Muscle of leg (tissue), 16 donors: ENCODE measurements at places on chromosomes 5 and 9. TPM values are rescaled to one million over a fixed set of nuclear protein-coding genes. Genes with fewer than 3 reads are reported as not detected.

DNA sequence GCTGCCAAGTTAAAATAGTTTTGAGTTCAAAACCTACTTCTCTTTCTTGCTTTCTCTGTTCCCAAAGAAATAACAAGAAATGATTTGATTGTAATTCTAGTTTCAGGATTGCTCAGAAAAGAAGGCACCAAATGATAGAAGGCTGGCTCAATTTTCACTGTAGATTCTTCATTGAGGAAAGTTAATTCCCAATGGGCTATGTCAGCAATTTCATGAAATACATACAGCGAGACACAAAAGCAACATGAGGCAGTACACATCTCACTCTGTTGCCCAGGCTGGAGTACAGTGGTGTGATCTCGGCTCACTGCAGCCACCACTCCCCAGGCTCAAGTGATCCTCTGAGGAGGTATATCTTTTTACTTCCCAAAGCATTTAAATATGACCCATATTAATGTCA lies 1659.9 kb upstream of the C9orf72 start:
- no peak for DNase-seq
- no peak overlapping the region for H3K27ac ChIP-seq
- no peaks in the 10 kb centered on the region for H3K27me3 ChIP-seq

DNA sequence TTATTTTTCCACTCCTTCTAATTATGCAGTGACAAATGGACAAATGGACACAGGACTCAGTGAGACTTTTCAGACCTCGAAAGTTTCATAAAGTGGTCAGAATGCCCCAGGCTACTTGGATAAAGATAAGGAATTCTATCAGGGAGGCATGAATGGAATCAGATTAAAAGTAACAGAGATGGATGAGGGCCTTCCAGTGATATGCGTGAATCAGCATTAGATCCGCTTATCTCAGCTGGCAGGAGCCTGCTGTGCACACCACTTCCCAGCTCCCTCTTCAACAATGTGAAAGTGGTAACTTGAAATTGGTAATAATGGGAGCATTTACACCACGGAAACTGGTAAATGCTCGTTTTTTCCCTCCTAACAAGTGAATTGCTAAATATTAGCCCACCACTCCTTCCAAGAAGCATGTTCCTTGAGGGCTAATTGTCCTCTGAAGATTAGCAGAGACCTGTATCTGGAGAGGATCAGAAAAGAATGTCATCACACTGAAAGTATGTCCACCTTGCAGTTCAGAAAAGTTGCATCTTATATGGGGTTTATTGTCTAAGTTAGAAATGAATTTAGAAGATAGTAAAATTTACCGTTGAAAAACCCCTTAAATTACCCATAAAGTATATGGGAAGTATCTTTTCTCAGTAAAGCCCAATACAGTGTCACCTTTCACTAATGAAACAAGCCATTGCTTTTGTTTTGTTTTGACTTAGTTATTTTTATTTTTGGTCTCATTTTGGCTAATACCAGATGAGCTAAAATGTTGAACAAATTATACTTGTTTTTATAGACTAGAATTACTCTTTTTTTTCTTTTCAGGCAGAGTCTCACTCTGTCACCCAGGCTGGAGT lies 125.3 kb downstream of the DPYSL3 start:
- no peaks in the 10 kb centered on the region for H3K27me3 ChIP-seq
- H3K36me3 ChIP-seq = no peaks in the 10 kb centered on the region
- no peak overlapping the region for H3K27ac ChIP-seq
- H3K4me3 ChIP-seq = no peak overlapping the region
- no peaks in the 10 kb centered on the region for H3K4me1 ChIP-seq
- DNase-seq = no peak

Gene MINAR2
- 0.09 TPM for total RNA-seq

GRCh38 chr5:143879646-143880045 lies 67.7 kb downstream of the HMHB1 start:
- no peak overlapping the region for H3K4me3 ChIP-seq
- H3K27ac ChIP-seq = no peak overlapping the region

- DNase-seq = no peak
- no peak overlapping the region for H3K4me3 ChIP-seq
- H3K27me3 ChIP-seq = no peaks in the 10 kb centered on the region
- no peaks in the 10 kb centered on the region for H3K4me1 ChIP-seq
- no peaks in the 10 kb centered on the region for H3K36me3 ChIP-seq
- H3K27ac ChIP-seq = no peak overlapping the region
Measured at GRCh38 chr5:52950686-52951085, 38.5 kb upstream of the ITGA2 start.

Gene UBE2QL1
- total RNA-seq = 0.58 TPM

- no peak overlapping the region for H3K4me3 ChIP-seq
- no peak for DNase-seq
- H3K27ac ChIP-seq = no peak overlapping the region
- peaks cover 4% of the 10 kb centered on the region for H3K4me1 ChIP-seq
- peaks cover 5% of the 10 kb centered on the region for H3K36me3 ChIP-seq
- no peaks in the 10 kb centered on the region for H3K27me3 ChIP-seq
Measured at GRCh38 chr9:81627481-81627880, 61.9 kb downstream of the TLE1 start.

- peaks cover 4% of the 10 kb centered on the region for H3K36me3 ChIP-seq
- peaks cover 12% of the 10 kb centered on the region for H3K4me1 ChIP-seq
- H3K27me3 ChIP-seq = no peaks in the 10 kb centered on the region
Measured at GRCh38 chr9:5355817-5356216, 16.1 kb upstream of the RLN1 start.

Gene SPAG8
- 1.5 TPM for total RNA-seq

- no peak overlapping the region for H3K27ac ChIP-seq
- H3K4me1 ChIP-seq = peaks cover 13% of the 10 kb centered on the region
- H3K4me3 ChIP-seq = no peak overlapping the region
- no peaks in the 10 kb centered on the region for H3K27me3 ChIP-seq
Measured at GRCh38 chr5:127406326-127407121, 110.9 kb upstream of the PRRC1 start.

- H3K27ac ChIP-seq = no peak overlapping the region
- H3K27me3 ChIP-seq = peaks cover 56% of the 10 kb centered on the region
- no peak overlapping the region for H3K4me3 ChIP-seq
Measured at GRCh38 chr5:139748505-139748826, 47.1 kb upstream of the PSD2 start.

Gene C5orf52
- not detected for total RNA-seq

Gene SCGB3A2
- total RNA-seq = not detected

- DNase-seq = no peak
- peaks cover 27% of the 10 kb centered on the region for H3K4me1 ChIP-seq
- H3K27me3 ChIP-seq = peaks cover 71% of the 10 kb centered on the region
- no peak overlapping the region for H3K27ac ChIP-seq
- H3K4me3 ChIP-seq = no peak overlapping the region
Measured at GRCh38 chr5:1010181-1010510, 1.5 kb downstream of the NKD2 start.

GRCh38 chr5:14364576-14365472 lies 216.8 kb upstream of the OTULINL start:
- peaks cover 76% of the 10 kb centered on the region for H3K36me3 ChIP-seq
- no peaks in the 10 kb centered on the region for H3K27me3 ChIP-seq
- no peak for DNase-seq
- no peak overlapping the region for H3K27ac ChIP-seq

GRCh38 chr9:4306066-4306776 lies 6.4 kb upstream of the GLIS3 start:
- no peaks in the 10 kb centered on the region for H3K4me1 ChIP-seq
- H3K27me3 ChIP-seq = peaks cover 2% of the 10 kb centered on the region
- no peak overlapping the region for H3K27ac ChIP-seq
- no peak overlapping the region for H3K4me3 ChIP-seq

GRCh38 chr5:129836321-129836720 lies 67.9 kb upstream of the CHSY3 start:
- no peaks in the 10 kb centered on the region for H3K4me1 ChIP-seq
- no peaks in the 10 kb centered on the region for H3K36me3 ChIP-seq
- no peak overlapping the region for H3K27ac ChIP-seq
- H3K4me3 ChIP-seq = no peak overlapping the region

- no peak overlapping the region for H3K27ac ChIP-seq
- DNase-seq = no peak
- H3K4me3 ChIP-seq = no peak overlapping the region
- no peaks in the 10 kb centered on the region for H3K4me1 ChIP-seq
- H3K27me3 ChIP-seq = no peaks in the 10 kb centered on the region
- H3K36me3 ChIP-seq = no peaks in the 10 kb centered on the region
Measured at GRCh38 chr5:131513780-131514179, 121.2 kb downstream of the RAPGEF6 start.

Gene AQP7
- total RNA-seq = 0.93 TPM

- no peak overlapping the region for H3K27ac ChIP-seq
- no peak overlapping the region for H3K4me3 ChIP-seq
- H3K4me1 ChIP-seq = no peaks in the 10 kb centered on the region
Measured at GRCh38 chr9:69223605-69224004, 49.5 kb downstream of the TJP2 start.

GRCh38 chr5:67855523-67855922 lies 360.0 kb upstream of the PIK3R1 start:
- H3K27me3 ChIP-seq = no peaks in the 10 kb centered on the region
- no peaks in the 10 kb centered on the region for H3K4me1 ChIP-seq
- no peak overlapping the region for H3K4me3 ChIP-seq

DNA sequence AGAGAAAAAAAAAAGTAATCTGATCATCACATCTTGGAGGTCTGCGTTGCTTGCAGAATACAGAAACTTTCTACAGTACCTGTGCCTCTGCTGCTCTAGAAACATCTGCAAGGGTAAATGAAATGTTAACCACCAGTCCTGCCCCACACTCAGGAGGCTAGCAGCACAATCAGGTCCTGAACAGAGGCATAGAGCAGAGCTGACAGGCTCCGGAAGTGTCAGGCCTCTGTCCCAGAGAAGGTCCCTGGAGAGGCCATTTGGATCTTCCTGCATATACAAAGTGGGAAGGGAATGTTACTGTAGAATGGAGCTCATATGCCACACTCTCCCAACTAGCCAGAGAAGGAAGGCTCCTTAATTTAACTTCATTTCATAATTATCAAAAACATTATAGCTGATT lies 7.2 kb downstream of the NRG2 start:
- DNase-seq = peak; percentile 20
- H3K4me3 ChIP-seq = no peak overlapping the region
- H3K27ac ChIP-seq = no peak overlapping the region
- H3K27me3 ChIP-seq = peaks cover 21% of the 10 kb centered on the region
- no peaks in the 10 kb centered on the region for H3K36me3 ChIP-seq

DNA sequence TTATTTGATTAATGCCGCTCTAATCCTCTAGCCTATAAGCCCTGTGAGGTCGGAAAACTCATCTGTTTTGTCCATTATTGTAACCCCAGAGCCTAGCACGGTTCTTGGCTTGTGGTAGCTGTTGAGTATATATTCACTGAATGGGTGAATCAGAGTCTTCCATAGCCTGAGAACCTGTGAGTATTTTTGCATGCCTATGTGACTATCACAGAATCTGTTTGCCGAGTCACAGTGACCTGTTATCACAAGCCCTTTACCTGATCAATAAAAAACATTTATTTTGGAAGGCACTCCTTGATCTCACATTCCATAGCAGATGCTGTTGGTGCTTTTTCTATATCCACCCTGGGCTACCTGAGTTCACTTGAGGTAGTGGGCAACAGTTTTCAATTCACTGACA lies 125.0 kb upstream of the STC2 start:
- no peak for DNase-seq
- H3K4me3 ChIP-seq = no peak overlapping the region
- no peaks in the 10 kb centered on the region for H3K36me3 ChIP-seq
- H3K27me3 ChIP-seq = no peaks in the 10 kb centered on the region

Gene FGF10
- 7.8 TPM for total RNA-seq

Gene IFNB1
- not detected for total RNA-seq

GRCh38 chr5:148938522-148938882 lies 112.1 kb downstream of the ADRB2 start:
- DNase-seq = no peak
- no peaks in the 10 kb centered on the region for H3K4me1 ChIP-seq
- H3K27ac ChIP-seq = no peak overlapping the region
- H3K27me3 ChIP-seq = peaks cover under 1% of the 10 kb centered on the region

DNA sequence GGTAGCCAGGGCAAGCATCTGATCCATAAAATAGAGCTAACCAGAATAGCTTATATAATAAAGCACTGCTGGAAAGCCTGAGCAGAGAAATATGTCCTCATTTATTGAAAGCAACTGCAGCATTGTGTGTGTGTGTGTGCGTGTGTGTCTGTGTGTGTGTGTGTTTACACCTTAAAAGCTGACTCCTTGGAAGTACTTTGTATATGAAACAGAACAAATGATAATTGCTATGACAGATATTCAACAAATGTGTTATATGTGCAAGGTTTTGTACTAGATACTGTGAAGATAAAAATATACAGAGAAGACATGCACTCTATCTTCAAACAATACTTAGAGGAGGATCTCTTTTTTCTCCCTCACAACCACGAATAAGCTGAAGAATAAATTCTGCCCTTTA lies 22.0 kb upstream of the IFNE start:
- H3K36me3 ChIP-seq = no peaks in the 10 kb centered on the region
- H3K4me3 ChIP-seq = no peak overlapping the region
- no peak overlapping the region for H3K27ac ChIP-seq
- H3K4me1 ChIP-seq = no peaks in the 10 kb centered on the region
- H3K27me3 ChIP-seq = no peaks in the 10 kb centered on the region
- DNase-seq = no peak

GRCh38 chr5:132433141-132433540 lies 57.4 kb downstream of the IRF1 start:
- no peak for DNase-seq
- no peak overlapping the region for H3K4me3 ChIP-seq
- H3K36me3 ChIP-seq = peaks cover 5% of the 10 kb centered on the region
- H3K4me1 ChIP-seq = peaks cover 22% of the 10 kb centered on the region
- H3K27me3 ChIP-seq = no peaks in the 10 kb centered on the region

GRCh38 chr5:25688156-25688555 lies 1043.4 kb upstream of the CDH10 start:
- no peaks in the 10 kb centered on the region for H3K4me1 ChIP-seq
- no peaks in the 10 kb centered on the region for H3K36me3 ChIP-seq
- DNase-seq = no peak
- no peak overlapping the region for H3K27ac ChIP-seq
- no peak overlapping the region for H3K4me3 ChIP-seq

Gene TEX48
- total RNA-seq = not detected

DNA sequence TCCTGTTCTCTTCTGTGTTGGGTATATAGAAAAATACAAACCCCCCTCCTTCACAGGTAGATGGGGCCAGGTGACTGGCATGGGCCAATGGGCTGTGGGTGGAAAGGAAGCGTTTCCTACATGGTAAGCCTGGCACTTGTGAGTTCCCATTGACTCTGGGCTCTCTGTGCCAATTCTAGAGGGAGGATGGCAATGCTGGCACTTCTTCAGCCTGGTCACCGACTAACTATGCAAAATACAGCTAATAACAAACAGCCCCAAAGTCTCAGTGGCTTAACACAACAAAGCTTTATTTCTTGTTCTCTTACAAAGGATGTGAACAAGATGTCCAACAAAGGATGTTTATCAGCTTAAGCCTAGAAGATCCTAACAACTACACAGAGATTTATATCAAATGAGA lies 258.1 kb downstream of the SYK start:
- peaks cover 3% of the 10 kb centered on the region for H3K27me3 ChIP-seq
- no peak overlapping the region for H3K4me3 ChIP-seq
- no peaks in the 10 kb centered on the region for H3K36me3 ChIP-seq
- H3K27ac ChIP-seq = no peak overlapping the region

- H3K4me1 ChIP-seq = peaks cover 4% of the 10 kb centered on the region
- H3K4me3 ChIP-seq = no peak overlapping the region
- peak; percentile 53 for DNase-seq
- peaks cover 11% of the 10 kb centered on the region for H3K27me3 ChIP-seq
- H3K27ac ChIP-seq = no peak overlapping the region
- no peaks in the 10 kb centered on the region for H3K36me3 ChIP-seq
Measured at GRCh38 chr5:144205141-144205551, 34.5 kb downstream of the KCTD16 start.
